Endothelial cell (in vitro differentiated cells): ENCODE measurements at places on chromosomes 16 and 17. TPM values are rescaled to one million over a fixed set of nuclear protein-coding genes. Genes with fewer than 3 reads are reported as not detected.

CCL16 gene
- total RNA-seq, result not detected

CD300LB gene
- not detected for total RNA-seq

DNA sequence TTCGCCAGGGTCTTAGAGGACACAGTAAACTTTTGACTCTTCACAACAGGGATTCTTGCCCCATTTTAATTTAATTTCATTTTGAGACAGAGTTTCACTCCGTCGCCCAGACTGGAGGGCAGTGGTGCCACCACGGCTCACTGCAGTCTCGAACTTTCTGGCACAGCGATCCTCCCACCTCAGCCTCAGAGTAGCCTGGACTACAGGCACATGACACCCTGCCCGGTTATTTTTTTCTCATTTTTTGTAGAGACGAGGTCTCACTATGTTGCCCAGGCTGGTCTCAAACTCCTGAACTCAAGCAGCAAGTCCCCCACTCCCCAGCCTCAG lies 329 bp upstream of the NLE1 start:
- DNase-seq, result no peak
- H3K27ac ChIP-seq, result peak overlapping the region; percentile 67
- H3K27me3 ChIP-seq, result no peaks in the 10 kb centered on the region
- no peaks in the 10 kb centered on the region for H3K36me3 ChIP-seq

GRCh38 chr16:62462971-62463370 lies 426.7 kb upstream of the CDH8 start:
- H3K4me3 ChIP-seq, result no peak overlapping the region
- no peaks in the 10 kb centered on the region for H3K4me1 ChIP-seq
- no peak overlapping the region for H3K27ac ChIP-seq
- H3K36me3 ChIP-seq, result no peaks in the 10 kb centered on the region

- no peak overlapping the region for H3K27ac ChIP-seq
- DNase-seq, result no peak
- peaks cover 5% of the 10 kb centered on the region for H3K27me3 ChIP-seq
- no peak overlapping the region for H3K4me3 ChIP-seq
- H3K36me3 ChIP-seq, result peaks cover 5% of the 10 kb centered on the region
- no peaks in the 10 kb centered on the region for H3K4me1 ChIP-seq
These were observed 33.9 kb downstream of the GSE1 start for GRCh38 chr16:85646976-85647375.
